ENCODE measurements at places on chromosomes 2 and 18.

DNA sequence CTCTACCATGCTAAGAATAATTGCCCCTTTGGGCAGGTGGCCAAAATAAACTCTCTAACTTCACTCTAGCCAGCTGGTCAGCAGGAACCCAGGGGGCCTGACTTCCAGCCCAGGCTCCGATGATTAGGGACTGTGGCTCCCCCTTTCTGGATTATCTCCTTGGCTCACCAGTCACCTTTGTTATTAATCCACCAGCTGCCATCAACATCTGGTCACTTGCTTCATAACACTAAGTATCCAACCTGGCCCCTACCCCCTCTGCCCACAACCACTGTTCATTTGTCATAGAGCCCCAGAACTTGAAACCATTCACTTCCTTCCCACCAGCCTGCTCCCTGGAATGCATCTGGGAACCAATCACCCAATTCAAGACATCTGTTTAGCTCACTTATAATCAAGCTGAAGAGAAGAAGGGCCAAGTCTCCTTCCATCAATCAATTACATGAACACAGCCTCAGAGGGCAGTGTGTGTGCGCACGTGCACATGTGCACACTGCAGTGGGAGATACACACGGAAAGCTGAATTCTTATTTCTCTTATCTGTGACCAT lies 215.1 kb downstream of the ALK start:
- no peaks in the 10 kb centered on the region for H3K27me3 ChIP-seq
- H3K4me3 ChIP-seq: no peak overlapping the region
- no peak overlapping the region for H3K27ac ChIP-seq
- no peaks in the 10 kb centered on the region for H3K36me3 ChIP-seq

DNA sequence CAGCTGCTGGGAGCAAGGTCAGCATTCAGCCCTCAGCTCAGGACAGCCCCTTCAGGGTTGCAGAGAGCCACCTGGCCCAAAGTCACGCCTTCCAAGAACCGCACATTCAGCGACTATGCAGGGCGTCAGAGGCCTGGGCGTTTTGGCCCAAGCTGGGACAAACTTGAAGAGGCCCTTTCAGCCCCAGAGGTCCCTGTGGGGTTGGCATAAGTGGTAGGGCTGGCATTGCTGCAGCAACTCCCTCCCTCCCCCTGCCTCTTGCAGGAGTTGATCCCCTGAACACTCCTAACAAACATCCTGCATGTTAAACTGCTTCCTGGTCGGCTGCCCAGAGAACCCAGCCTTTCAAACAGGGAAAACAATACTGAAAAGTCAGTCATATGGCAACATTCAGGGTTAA lies 192.9 kb upstream of the SMAD2 start:
- no peak overlapping the region for H3K4me3 ChIP-seq
- no peaks in the 10 kb centered on the region for H3K27me3 ChIP-seq
- H3K4me1 ChIP-seq: peaks cover 21% of the 10 kb centered on the region
- H3K36me3 ChIP-seq: no peaks in the 10 kb centered on the region
- H3K27ac ChIP-seq: no peak overlapping the region

- H3K27ac ChIP-seq: peak overlapping the region; percentile 92
- no peaks in the 10 kb centered on the region for H3K27me3 ChIP-seq
- DNase-seq: peak; percentile 19
- H3K4me1 ChIP-seq: peaks cover 10% of the 10 kb centered on the region
- H3K36me3 ChIP-seq: no peaks in the 10 kb centered on the region
- peak overlapping the region; percentile 46 for H3K4me3 ChIP-seq
Measured at GRCh38 chr18:79068341-79068936, 755 bp upstream of the ATP9B start.

GRCh38 chr2:143284087-143284675 lies 155.0 kb downstream of the ARHGAP15 start:
- H3K27me3 ChIP-seq: no peaks in the 10 kb centered on the region
- H3K27ac ChIP-seq: no peak overlapping the region
- peaks cover 5% of the 10 kb centered on the region for H3K4me1 ChIP-seq
- peak; percentile 4 for DNase-seq
- H3K36me3 ChIP-seq: no peaks in the 10 kb centered on the region

DNA sequence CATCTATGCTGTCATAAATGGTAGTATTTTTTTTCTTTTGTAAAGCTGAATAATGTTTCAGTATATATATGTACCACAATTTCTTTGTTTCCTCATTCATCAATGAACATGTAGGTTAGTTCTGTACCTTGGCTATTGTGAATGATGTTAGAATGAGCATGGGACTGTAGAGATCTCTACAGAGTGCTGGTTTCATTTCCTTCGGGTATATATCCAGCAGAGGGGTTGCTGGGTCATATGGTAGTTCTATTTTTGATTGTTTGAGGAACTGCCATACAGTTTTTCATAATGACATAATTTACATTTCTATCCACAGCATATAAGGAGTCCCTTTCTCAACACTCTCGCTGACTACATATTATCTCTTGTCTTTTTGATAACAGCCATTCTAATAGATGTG lies 243.5 kb downstream of the CDH7 start:
- no peak overlapping the region for H3K4me3 ChIP-seq
- DNase-seq: no peak
- no peaks in the 10 kb centered on the region for H3K27me3 ChIP-seq
- no peaks in the 10 kb centered on the region for H3K36me3 ChIP-seq

DNA sequence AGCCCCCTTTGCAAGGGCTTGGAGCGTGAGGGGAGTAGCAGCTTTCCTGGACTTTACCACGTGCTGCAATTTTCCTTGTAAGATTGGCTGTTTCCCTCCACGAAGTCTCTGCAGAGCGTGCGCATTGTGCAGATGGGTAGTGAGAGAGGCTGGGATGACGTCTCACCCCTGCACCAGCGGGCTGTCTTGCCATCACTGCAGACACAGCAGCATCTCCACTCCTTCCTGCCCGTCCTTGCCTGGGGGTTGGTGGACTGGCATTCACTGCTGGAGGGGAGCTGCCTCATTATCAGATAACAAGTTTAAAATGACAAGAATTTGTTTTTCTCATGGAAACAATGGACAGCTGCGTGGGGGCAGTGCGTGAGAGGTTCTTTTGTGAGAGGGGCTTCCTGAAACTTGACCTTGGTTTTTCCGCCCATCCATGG lies 45.3 kb upstream of the HS6ST1 start:
- H3K4me1 ChIP-seq: peaks cover 10% of the 10 kb centered on the region
- no peaks in the 10 kb centered on the region for H3K36me3 ChIP-seq
- no peak overlapping the region for H3K27ac ChIP-seq
- no peak for DNase-seq
- H3K27me3 ChIP-seq: no peaks in the 10 kb centered on the region

DNA sequence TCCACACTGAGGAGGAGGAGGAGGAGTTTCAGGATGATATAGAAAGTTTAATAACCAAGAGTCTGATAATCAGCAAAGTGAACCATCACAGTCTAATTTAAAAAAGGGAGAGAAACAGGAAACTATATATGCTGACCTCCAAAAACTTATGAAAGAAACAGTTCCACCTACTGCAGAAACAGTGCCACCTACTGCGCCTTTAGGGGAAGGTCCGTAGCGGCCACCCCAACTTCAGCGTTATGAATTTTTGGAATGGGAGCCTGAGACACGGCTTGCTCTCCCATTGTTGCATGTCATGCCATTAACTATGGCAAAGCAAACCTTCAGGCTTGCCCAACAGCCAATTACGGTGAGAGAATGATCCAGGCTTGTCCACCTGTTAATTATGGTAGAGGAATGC lies 1719.2 kb upstream of the LRRTM1 start:
- no peak overlapping the region for H3K4me3 ChIP-seq
- H3K4me1 ChIP-seq: no peaks in the 10 kb centered on the region
- H3K27ac ChIP-seq: no peak overlapping the region
- no peaks in the 10 kb centered on the region for H3K36me3 ChIP-seq
